ENCODE measurements at places on chromosomes 11 and 22.

DNA sequence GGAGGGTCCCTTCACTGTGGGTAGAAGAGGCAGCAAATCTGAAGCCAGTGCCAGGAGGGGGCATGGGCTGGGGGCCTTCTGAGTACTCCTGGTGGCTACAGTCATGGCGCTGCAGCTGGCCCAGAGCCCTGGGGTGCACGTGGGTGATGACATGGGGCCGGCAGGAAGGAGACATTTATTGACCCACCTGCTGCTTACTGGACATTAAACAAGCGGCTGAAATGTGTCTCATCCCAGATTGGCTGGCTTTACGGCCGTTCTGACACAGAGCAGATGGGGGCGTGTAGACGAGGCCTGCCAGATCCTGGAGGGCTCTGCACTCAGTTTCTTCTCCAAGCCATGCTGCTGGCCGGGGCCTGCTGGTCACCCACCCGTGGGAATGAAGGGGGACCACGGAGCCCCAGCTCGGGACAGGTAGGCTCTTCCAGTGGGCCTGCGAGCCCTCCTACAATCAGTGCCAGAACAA, 906.9 kb downstream of the BRD1 start:
- no peak for DNase-seq

DNA sequence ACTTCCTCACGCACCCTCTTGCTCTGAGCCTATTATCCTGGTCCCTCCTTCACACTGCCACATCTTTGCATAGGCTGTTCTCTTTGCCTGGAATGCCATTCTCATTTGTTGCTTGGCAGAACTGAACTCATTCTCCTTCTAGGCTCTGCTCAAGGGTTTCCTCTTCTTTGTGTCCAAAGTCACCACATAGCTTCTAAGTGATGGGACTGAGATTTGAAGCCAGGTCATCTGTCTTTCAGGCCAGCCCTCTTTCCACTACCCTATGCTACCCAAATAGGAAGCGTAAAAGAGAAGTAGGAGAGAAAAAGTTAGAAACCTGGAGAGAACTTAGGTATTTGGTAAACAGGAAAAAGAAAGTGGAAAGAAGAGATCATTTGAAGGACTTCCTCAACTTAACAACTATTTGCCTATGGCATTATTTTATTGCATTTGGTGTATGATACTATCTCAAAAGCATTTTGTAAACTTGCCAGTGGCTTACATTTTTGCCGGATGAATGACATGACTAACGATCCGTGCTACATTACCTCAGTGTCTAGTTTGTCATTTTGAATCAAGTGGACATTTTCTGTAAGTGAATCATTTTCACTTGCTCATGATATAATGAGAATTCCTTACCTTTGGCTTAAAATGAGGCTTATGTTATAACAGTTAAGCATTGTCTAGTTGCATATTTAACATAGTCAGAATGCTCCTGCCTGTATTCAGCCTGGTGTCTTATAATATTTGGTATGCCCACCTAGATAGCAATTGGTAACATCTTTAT, 18.5 kb downstream of the NF2 start:
- no peak for DNase-seq

GRCh38 chr22:37176464-37177061, 11.5 kb downstream of the C1QTNF6 start:
- no peak for DNase-seq

GRCh38 chr11:120027546-120028180, 110.2 kb downstream of the TRIM29 start:
- no peak for DNase-seq

DNA sequence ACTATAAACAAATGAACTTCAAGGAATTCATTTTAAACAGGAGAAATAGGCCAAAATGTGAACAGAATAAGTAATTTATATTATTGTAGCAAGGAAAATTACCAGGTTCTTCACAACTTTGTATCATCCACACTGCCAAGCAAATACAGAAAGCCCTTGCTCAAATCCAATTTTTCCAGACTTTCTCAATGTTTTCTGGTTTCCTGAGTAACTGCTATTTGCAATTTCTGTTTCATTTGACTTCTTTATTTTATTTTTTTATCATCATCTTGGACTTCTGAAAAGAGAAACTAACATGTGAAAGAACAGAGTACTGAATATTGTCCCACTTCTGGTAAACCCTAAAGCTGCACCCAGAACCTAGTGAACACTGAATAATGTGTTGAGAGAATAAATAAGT, 61.0 kb downstream of the SLC1A2 start:
- no peak for DNase-seq

DNA sequence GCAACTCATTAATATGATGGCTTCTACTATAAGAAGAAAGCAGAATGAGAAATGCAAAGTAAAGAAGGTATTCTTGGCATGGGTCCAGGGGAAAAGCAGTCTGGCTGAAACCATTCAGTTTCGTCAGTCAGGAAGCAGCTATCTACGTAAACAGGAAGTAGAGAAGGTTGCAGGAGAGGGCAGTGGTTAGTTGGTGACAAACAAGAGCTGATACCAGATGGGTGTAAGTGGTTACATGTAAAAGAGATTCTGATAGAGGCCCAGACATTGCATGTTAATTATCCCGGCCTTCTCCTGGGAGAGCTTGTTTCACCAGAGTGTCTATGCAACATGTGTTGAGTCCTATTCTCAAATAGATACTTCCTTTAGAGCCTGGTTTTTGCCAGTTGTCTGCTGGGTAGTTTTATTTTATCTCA, 58.4 kb upstream of the PSMA1 start:
- peak; percentile 69 for DNase-seq

- no peak for DNase-seq
Measured at GRCh38 chr11:86941077-86941870, 13.9 kb downstream of the FZD4 start.

GRCh38 chr22:31045900-31046538, 35.1 kb upstream of the SMTN start:
- no peak for DNase-seq

GRCh38 chr11:68841718-68842426, at the start of gene CPT1A:
CPT1A (minus strand) TSS chr11:68841916; CDS start chr11:68815474, 26,442 bp downstream.
- peak; percentile 55 for DNase-seq

GRCh38 chr11:10604340-10604748, 35.9 kb upstream of the LYVE1 start:
- no peak for DNase-seq

DNA sequence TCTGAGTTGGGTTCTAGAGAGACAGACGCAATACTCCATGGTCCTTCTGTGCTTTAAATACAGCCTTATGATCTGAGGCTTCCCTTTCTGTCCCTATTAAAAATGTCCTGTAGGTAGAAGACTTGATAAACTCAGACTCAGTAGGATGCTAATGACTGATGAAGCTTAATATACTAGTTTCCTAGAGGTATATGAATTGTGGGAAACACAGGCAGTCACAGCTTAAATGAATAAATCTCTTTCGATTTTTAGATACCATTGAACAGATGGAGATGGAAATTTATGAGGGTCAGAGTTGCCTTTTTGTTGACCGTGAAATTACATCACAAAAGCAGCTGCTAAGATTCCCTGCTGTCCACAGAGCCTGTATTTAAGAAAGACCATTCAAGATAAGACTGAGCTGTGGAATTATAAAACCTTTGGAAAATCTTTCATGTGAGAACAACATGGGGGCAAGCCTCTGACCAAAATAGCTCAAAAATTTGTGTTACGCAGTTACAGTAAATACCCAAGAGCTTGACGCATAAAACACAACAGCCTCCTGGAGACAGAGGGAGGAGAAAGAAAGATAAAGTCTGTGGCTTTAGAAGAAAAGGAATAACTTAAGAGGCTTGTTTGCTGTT, 172.3 kb downstream of the AASDHPPT start:
- DNase-seq, result no peak

DNA sequence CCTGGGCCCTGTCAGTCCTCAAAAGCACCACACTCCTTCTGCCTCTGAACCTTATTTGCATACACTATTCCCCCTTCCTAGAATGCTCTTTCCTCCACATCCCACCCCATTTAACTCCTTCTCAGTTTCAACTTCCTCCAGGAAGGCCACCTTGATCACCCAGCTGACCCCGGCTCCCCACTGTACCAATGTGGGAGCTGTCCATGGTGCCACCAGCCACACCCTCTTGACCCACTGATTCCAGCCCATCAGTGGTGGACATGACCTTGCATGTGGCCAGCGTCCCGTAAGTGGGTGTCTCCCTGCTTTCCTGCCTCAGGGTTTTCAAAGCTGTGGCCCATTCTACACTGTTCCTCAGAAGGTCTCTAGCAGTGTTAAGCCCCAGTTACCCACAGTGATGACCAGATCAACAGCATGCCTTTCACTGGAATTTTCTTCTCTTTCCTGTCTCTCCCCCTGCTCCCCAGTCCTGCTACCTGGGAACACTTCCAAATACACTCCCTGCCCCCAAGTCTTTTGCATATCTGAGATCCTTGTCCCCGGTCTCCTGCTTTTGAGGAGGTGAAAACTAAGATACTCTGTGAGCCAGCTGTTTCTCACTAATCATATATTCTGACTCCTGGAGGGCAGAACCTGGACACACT, 346.6 kb downstream of the MN1 start:
- no peak for DNase-seq

DNA sequence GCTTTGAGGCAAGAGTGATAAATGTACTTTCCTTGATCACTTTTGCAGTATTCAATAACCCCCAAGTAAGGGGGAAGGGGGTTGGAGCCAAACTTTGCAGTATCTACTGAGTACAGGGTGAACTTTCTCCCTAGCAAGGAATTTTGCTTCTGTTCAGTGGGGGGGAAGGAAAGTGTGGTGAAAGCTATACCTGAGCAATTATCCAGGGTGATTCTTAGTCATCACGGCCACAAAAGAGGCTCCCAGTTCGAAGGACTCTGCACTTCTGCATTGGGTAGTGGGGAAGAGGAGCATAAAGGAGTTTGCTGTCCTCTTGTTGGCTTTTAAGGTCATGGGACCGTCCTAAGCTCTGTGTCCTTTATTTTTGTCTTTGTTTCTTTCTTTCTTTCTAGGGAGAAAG, 346.5 kb upstream of the SYN3 start:
- no peak for DNase-seq

- no peak for DNase-seq
Measured at GRCh38 chr22:32618441-32619140, 144.0 kb downstream of the FBXO7 start.

GRCh38 chr11:76663486-76663810, 7.1 kb downstream of the LRRC32 start:
- DNase-seq, result no peak

GRCh38 chr11:6563121-6563619, 40.2 kb downstream of the RRP8 start:
- DNase-seq, result no peak

DNA sequence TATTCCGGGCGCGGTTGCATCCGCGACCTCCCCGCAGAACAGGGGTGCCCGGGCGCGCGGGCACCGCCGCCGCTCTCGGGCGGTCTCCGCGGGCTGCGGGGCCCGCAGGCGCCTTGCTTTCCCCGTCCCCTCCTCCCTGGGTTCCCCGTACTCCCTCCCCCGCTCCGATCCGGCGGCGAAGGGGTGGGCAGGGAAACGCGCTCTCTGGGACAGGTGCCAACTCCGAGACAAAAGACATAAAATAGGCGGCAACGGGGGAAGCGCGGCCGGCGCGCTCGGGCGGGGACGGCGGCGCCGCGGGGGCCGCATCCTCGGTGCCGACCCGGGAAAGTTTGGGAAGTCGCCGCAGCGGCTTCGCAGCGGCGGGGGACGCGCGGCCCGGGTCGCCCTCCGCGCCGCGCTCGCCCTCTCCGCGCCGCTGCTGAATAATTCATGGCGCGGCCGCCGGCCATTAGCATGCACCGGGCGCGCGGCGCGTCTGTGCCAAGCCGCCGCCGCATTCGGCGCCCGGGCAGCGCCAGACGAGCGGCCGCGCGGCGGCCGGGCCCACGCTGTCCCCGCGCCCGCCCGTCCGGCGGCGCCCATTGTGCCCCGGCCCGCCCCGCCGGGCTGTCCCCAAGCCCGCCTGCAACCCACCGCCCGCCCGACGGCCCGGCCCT, 78.7 kb upstream of the PPARA start:
- peak; percentile 32 for DNase-seq

DNA sequence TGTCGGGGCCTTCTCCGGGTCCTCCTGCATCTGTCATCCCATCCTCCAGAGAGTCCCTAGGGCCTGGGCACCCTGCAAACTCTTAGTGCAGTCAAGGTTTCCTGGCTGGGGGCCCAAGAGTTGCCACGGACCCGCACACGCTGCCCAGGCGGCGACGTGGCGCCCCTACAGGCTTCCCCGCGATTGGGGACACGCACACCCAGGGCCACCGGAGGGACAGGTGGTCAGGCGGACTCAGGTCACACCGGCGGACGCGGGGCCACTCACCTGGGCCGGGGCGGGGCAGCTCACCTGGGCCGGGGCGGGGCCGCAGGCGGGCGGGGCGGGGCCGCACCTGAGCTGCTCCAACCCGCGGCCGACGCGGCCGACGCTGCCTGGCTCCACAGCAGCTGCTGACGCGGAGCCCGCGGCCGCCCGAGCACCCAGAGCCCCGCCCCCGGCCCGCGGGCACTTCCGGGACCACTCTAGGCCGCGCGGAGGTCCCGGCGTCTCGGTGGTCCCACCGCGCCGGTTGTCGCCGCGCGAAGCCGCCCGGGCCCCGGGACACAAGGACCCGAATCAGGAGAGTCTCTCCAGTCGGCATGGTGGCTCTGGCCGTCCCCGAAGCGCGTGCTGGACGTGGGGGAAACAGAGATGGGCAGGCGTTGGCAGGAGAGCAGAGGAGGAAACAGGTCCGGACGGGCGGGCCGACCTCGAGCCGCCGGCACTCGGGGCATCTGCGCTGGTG, at the start of gene ZNF70:
Gene ZNF70, minus strand, starts transcription at position 399 of the 727 bp plus-strand sequence. CDS start 5,972 bp downstream, outside the sequence.
- DNase-seq, result peak; percentile 75

DNA sequence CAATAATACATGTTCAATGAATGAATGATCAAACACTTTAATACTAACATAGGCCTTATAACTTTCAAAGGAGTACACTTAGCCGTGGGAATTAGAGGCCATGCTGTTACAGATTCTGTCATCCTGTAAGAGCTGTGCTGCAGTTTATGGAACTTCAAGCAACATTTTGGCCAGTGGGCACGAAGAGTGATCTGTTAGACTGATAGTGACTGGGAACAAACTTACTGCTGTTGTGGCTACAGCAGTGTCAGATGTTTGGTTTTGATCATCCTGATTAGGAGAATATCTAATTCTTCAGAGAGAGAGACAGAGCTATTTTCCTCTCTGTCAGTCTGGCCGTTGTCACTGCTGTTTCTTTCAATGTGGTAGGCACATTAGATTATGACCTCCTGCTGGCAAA, 348.9 kb downstream of the NELL1 start:
- no peak for DNase-seq

DNA sequence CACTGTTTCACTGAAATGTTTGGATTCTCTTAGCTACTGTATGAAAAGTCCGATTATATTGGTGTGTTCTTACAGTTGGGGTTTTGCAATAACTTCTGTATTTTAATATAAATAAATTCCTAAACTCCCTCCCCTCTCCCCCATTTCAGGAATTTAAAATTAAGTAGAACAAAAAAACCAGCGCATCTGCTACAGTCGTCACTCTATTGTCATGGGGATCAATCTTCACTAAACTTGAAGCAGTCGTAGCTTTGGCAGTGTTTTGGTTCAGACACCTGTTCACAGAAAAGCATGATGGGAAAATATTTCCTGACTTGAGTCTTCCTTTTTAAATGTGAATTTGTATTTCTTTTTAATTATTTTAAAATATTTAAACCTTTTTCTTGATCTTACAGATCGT, 9.4 kb downstream of the PIWIL3 start:
- DNase-seq, result no peak

GRCh38 chr11:96001037-96001436, 77.1 kb upstream of the MTMR2 start:
- DNase-seq, result no peak

Measured in T-helper 22 cell (primary cell).